ENCODE measurements at places on chromosomes 5 and 9. TPM values are rescaled to one million over a fixed set of nuclear protein-coding genes. Genes with fewer than 3 reads are reported as not detected.

The TPM2 gene
- total RNA-seq, result 57.7 TPM

The CDX1 gene
- total RNA-seq, result not detected

- DNase-seq, result no peak
Observed at GRCh38 chr5:96645091-96645490, 17.1 kb upstream of the CAST start.

- DNase-seq, result no peak
Observed at GRCh38 chr9:134333234-134333873, 7.1 kb downstream of the RXRA start.

GRCh38 chr9:32906213-32906612, 95.2 kb downstream of the APTX start:
- no peak for DNase-seq

GRCh38 chr5:90484540-90484939, 9.9 kb downstream of the POLR3G start:
- no peak for DNase-seq

- DNase-seq, result peak; percentile 99
Observed at GRCh38 chr5:112649882-112650281, 87.8 kb upstream of the APC start.

DNA sequence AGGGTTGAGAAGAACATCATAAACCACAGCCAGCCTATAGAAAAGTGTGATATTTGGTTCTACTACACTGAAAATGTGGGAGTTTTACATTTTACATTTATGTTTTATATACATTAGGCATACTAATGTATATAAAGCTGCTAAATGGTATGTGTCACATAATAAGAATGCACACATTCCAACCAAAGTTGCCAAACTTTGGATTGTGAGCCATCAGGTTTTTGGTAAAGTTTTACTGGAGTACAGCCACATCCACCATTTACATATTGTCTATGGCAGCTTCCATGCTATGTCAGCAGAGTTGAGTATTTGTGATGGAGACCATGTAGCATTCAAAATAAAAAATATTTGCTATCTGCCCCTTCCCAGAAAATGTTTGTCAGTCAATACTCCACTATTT, 23.1 kb upstream of the TARS1 start:
- DNase-seq, result no peak

DNA sequence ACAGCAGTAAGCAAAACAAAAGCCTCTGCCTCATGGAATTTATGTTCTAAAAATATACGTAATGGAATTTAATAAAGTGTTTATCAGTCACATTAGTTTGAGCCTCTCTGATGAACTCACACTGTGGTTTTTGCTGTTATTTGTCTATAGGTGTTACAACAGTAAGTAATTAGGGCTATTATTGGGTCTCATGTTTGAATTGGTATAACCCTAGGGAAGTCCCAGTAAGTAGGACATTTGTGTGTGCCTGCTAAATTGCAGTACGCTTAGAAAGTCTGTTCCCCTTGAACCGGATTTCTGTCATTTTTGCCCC, 197.6 kb downstream of the NR3C1 start:
- DNase-seq, result no peak

- no peak for DNase-seq
Observed at GRCh38 chr5:180101451-180102105, 30.0 kb upstream of the RNF130 start.

DNA sequence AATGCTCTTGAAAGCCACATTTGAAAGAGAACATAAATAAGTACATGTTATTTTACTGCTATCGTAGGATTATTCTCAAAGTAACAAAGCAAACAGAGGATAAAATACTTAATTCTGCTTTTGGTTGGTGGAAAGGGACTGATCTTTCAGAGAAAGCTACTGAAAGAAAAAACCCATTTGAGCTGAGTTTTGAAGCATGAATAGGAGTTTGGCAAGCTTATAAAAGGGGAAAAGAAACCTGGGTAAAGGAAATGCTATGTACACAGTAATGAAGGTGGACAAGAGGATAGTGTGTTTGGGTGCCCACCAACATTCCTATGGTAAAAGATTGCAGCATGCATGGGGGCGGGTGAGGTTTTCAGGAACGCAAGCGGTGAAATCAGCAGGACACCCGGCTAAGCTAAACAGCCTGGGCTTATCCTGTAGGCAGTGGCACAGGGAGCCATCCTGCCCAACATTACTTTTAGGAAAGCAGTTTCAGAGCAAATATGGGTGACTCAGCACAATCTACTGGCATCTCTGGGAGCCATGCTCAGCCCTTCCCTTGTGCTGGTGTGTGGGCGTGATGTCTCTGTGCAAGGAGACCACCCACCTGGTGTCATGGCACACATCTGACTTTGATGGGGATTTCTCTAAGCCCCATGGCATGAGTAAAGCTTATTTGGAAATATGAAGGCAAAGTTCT, 673.9 kb upstream of the KLF4 start:
- DNase-seq, result peak; percentile 48

DNA sequence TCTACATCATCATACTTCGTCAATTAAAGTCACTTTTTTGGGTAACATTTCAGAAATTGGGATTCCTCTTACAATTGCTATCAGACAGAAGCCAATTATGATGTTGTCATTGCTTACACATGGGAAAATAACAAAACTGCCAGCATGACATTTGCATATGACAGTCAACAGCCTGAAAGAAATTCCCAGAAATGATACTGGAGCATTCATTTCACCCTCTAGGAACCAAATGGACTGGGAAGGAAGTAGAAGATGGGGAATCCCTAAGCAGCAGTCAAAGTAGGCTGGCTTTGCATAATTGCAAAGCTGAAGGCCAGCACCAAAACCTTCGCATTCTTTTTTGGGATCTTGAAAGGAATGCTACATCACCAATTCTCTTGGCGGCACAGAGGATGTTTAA, 10.7 kb downstream of the HMGCS1 start:
- DNase-seq, result no peak
